ENCODE measurements at places on chromosomes 12 and 14.

DNA sequence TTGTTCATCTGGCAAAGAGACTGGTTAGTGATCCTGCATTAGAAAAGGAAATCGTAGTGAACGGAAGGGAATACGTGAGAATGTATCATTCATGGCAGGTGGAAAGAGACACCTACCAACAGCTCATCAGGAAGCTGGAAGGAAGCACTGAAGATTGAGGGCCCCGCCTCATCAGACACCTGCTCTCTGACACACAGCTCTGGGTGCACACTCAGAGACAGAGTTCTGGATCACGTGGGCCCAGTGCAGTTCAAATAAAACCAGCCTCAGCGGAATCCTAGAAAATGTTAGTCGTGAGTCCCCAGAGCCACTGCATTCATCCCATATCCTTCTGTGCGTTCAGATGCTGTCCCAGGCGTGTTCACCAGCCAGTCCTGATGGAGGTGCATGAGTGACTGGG is 129.7 kb downstream of the GLT1D1 start:
- no peak for DNase-seq

- DNase-seq: no peak
These were observed 79.2 kb downstream of the MDGA2 start for GRCh38 chr14:47596232-47596631.

- DNase-seq: no peak
These were observed 52.2 kb downstream of the TMTC1 start for GRCh38 chr12:29731591-29731990.

- DNase-seq: no peak
These were observed 74.9 kb downstream of the TSPAN9 start for GRCh38 chr12:3152011-3152511.

DNA sequence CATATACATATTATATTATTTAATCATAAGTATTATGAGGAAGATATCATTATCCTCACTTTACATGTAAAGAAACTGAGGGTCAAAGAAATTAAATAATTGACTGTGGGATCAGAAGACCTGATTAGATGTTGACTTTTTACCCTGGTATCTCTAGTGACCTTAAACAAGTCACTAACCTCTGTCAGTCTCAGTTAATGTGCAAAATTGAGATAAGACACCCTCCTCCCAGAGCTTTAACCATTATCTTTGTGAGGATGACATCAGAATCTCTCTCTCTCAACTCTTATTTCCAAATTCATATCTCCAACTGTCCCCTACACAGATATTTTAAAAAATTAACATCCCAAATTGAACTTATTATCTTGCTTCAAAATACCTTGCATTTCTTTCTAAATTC is 177.8 kb downstream of the KLHL28 start:
- no peak for DNase-seq

GRCh38 chr14:51716610-51717009 is 64.9 kb downstream of the FRMD6 start:
- DNase-seq: no peak

GRCh38 chr12:67354322-67354721 is 85.2 kb downstream of the CAND1 start:
- no peak for DNase-seq

DNA sequence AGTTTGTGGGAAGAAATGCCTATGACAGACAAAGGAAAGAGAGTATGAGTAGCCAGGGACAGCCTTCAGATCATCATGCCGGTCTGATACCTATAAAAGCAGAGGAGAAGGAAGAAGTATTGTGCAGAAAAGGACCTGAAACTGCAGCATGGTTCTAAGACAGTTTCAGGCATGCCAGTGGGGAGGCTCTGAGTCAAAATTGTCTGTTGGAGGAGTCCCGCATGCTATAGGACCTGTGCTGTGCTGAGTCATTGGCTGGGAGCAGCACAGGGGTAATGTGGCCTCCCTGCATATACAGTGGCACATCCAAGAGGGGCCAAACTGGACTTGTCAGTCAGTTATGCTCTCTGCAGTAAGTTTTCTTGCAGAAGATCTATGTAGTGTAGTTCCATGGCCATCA is 40.7 kb downstream of the NEUROD4 start:
- no peak for DNase-seq

DNA sequence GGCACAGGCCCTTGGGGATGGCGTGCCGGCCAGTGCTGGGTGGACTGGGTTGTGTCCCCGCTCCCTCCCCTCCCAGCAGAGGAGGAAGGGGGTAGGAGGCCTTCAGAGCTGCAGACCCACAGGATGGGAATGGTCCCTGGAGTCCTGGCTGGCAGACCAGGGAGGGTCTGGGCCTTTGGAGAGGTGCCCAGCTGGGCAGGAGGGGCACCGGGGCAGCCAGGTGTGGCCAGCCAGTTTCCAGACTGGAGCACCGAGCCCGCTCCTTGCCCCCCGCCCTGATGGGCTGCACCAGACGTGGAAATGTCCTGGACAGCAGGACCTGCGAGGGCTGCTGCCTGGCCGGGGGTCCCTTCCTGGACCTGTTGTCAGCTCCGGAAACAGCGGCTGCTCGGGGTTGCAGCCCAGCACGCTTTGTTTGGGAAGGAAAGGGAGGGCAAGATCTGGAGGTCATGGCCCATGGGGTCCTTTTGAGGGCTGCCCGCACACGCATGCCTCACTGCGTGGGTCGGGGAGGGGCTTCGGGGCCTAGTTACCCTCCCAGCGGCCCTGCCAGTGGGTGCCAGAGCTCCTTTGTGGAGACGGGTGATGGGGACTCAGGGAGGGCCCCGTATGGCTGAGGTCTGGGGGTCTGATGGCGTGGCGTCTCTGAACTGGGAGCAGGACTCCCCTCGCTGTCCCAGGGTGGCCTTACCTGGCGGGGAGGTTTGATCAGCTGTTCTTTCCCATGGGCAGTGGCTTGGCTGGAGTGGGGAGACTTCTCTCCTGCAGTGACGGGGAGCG is 9.1 kb downstream of the KIF26A start:
- no peak for DNase-seq

GRCh38 chr14:103536693-103537092 is 7.7 kb downstream of the TRMT61A start:
- no peak for DNase-seq

DNA sequence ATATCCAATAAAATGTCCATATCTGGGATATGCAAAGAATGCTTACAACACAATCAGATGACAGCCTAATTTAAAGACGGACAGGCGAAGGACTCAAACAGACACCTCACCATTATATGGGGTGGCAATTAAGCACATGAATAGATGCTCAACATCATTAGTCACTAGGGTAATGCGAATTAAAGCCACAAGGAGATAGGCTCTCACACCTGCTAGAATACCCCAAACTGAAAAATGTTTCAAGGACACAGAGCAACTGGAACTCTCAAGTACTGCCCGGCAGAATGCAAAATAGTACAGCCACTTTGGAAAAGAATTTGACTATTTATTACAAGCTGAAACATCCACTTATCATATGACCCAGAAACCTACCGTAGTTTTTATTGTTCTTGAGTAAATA is 42.9 kb downstream of the FERMT2 start:
- DNase-seq: no peak

DNA sequence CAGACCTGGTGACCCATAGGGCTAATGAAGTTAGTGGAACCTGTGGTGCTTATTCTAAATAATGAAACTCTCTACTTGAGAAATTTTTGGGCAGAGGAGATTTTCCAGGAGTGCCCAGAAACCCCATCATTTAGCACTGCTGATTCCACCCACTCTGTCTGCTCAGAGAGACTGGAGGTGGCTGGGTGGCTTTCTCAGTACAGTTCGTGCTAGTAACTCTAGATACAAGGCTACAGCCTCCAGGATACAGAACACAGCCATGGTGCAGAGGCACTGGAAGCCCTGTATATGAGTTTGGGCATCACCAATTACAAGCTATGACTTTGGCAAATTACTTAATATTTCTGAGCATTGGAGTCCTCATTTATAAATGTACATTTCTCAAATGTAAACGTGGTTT is 32.4 kb downstream of the CCDC177 start:
- DNase-seq: no peak

- no peak for DNase-seq
These were observed 10.3 kb downstream of the MED21 start for GRCh38 chr12:27032679-27033078.

GRCh38 chr12:64824500-64825142 is at the start of gene TBC1D30:
TBC1D30 (plus strand) TSS chr12:64824647; CDS start chr12:64824880, 233 bp downstream.
- peak; percentile 19 for DNase-seq

DNA sequence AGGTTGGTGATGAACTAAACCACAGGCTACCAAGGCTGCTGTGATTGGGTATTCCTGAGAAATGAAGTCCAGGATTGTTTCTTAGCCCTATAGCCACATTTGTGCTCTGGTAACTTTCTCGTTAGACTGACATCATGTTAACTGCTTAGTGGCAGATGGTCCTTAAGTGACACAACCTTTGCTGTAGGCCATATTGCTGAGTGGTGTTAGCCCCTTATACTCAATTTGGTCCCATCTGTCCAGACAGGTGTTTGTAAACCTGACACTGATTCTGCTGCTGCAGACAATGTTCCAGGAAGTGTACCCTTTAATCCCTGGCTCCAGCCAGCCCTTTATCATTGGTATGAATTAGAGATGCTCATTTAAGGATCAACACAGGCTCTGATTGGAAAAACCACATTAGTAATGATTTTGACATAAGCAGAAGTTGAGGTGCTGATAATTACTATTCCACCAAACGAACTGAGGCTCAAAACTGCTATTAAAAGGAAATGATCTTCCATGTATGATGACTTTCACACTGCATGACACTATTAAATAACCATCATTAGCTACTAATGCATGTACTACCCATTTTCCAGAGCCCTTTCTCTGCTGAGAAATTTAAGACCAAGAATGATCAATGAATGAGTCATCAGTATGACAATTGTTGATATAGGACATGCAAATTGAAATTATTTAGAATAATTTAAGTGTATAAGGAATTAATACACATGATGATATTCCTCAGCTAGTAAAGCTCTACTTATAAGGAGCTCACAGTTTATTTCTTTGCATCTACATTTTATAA is 3.6 kb upstream of the SSTR1 start:
- DNase-seq: no peak

- DNase-seq: no peak
These were observed 69.4 kb upstream of the DACT1 start for GRCh38 chr14:58568322-58568721.

DNA sequence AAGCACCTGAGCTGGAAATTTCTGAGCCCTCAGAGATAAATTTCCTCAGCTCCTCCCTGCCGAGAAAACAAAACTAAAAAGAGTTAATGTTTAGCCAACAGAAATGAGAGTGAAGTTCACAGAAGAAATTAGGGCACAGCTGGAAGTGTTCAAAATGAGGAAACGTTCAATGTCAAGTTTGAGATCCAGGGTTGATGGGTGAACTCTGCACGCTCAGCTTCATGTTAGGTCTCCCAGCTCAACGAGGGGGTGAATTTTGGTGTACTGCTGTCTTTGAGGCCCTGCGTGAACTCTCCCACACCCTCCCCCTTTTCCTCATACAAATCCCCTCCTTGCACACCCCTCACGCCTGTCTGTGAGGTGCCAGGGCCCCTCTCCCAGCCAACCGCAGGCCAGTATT is 13.3 kb upstream of the OAS3 start:
- DNase-seq: no peak

GRCh38 chr14:60753264-60754119 is 18.9 kb downstream of the MNAT1 start:
- no peak for DNase-seq

GRCh38 chr14:50666772-50667683 is 1.1 kb downstream of the SAV1 start:
- DNase-seq: peak; percentile 2

DNA sequence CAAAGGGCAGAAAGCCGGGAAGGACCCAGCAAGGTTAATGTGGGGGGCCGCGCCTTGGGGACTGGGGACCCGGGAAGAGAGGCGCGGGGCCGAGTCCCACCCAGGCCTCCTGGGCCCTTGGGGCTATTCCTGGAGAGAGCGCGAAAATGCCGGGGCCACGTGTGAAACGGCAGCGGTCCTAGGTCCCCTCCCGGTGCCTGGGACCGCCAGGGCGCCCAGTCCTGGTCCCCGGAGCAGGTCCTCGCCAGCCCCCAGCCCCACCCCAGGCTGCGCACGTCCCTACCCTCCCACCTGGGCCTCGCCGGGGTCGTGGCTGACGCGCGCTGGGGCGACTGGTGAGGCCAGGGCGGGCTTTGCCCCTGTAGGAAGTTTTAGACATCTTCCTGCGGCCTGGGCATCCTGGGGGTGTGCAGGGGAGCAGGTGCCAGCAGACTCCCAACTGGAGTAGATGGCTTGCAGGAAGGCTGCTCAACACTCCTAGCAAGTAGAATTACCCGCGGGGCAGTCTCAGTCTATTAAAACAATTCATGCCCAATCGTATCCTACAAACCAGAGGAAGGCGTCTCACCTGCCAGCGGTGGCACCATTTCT is 708 bp downstream of the FAR2 start:
- DNase-seq: no peak

DNA sequence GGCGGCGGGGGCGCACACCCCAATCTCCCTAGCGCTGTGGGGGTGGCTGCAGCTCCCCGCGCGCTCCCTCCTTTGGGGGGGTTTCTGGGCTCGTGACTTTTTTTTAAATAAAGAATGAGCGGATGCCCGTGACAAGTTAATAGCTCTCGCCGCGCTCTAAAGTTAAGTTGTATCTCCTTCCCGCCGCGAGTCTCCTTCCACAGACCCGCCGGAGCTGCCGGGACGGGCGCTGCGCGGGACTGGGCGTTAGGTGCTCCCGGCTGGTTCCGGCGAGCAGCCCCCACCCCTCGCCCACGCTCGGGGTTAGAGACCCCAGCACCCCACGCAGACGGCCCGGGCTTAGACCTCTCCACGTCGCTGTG is 82.6 kb upstream of the HMGA2 start:
- DNase-seq: no peak

- no peak for DNase-seq
These were observed 219.0 kb upstream of the RTL1 start for GRCh38 chr14:101122237-101123141.

- DNase-seq: no peak
These were observed 40.7 kb upstream of the DACT1 start for GRCh38 chr14:58597041-58597440.

DNA sequence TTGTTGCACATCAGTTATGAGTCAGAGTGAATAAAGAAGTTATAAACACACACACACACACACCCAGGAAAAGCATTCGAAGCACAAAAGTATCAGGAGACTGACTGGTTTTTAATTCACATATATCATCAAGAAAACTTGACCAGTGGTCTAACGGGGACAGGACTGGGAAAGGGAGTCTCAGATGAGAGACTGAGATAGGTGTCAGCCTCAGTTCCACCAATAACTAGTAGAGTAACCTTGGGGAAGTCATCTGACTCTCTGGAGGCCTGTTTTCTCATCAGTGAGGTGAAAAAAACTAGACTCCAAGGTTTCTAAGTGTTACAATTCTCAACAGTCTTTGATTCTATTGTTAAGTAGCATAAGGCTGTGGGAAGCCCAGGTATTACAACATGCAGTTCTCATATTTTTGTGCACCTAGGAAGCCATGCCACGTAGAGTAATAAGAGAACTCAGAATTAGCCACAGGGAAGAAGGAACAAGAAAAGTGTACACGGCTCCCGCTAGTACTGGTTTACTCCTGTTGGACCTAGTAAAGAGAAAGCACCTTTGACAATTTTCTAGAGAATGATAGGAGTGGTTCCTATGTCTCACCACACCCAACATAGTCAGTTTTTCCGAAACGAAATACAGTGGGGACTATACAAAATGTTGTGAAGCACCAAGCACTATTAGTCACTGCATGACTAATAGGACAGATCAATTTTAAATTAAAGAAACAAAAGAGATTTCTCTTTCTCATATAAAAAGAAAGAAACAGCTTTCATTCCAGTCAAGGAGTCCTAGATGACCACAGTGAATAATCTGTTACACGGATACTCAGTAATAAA is 5.0 kb downstream of the PPTC7 start:
- DNase-seq: no peak

All from NCI-H1694 (cell line).